ENCODE measurements at places on chromosomes 7 and 10.
A peak's percentile ranks its signal among the peaks of the same experiment; 100 is the strongest.

- DNase-seq: peak; percentile 52
These were observed 8.0 kb upstream of the GRK5 start for GRCh38 chr10:119199231-119199992.

- no peak for DNase-seq
These were observed 236.5 kb downstream of the WDR11 start for GRCh38 chr10:121087688-121088087.

DNA sequence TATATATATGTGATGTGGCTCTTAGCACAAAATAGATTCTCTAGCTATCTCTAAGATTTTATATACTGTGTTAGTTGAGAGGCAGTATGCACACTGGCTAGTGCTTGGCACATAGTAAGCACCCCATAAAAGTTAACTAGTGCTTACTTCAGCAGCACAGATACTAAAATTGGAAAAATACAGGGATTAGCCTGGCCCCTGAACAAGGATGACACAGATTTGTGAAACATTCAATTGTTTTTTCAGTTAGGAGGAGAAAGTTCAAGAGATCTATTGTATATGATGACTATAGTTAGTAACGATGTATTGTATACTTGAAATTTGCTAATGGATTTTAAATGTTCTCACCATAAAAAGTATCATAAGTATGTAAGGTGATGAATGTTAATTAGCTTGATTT lies 78.3 kb upstream of the LRRC17 start:
- no peak for DNase-seq

GRCh38 chr10:103049237-103049636 lies 131.1 kb downstream of the CNNM2 start:
- no peak for DNase-seq

DNA sequence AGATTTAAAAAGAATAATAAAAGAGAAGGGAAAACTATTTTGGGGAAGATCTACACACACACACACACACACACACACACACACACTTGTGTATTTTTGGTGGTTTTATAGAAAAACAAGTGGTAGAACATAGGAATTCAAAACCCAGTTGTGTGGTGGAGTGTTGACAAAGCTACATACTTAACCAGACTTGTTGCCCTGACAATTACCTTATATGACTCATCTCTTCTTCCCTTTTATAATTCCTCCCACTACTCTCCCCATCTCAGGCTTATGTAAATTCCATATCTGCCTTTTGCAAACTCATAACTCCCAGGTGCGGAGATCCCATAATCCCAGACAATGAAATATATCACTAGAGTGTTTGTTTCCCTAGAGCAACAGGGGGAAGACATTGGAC lies 873.7 kb downstream of the NXPH1 start:
- no peak for DNase-seq
